Islet precursor cell (in vitro differentiated cells): ENCODE measurements at places on chromosomes 12 and 14.
A peak's percentile ranks its signal among the peaks of the same experiment; 100 is the strongest.

DNA sequence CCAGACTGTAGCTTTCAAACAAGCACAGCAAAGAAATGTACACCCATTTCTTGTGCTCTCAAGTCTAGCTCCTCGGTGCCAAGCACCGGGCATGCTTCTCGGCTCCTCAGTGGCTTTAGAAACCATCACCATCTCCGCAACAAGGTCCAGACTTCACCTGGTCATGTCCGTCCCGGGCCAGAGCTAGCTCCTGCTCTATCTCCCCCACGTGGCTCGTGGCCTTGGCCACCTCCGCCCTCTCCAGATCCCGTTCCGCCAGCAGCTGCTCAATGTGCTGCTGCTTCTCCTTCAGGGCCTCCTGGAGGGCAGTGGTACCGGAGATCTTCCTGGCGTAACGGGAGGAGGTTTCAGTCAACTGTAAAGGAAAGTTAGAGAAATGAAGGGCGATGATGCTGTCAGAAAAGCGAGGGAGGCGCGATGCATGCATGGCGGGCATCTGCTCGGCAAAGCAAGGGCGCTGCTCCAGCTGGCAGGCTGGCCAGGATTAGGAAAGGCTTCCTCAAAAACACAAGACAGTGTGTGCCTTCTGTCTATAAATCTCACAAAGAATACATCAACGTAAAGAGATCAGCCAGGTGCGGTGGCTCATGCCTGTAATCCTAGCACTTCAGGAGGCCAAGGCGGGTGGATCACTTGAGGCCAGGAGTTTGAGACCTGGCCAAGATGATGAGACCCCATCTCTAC is 67.4 kb downstream of the CLIP1 start:
- DNase-seq = no peak

GRCh38 chr14:100362311-100362927 is 39.3 kb downstream of the SLC25A47 start:
- DNase-seq = no peak

- DNase-seq = no peak
These were observed 323.9 kb upstream of the DIO2 start for GRCh38 chr14:80535171-80535570.

DNA sequence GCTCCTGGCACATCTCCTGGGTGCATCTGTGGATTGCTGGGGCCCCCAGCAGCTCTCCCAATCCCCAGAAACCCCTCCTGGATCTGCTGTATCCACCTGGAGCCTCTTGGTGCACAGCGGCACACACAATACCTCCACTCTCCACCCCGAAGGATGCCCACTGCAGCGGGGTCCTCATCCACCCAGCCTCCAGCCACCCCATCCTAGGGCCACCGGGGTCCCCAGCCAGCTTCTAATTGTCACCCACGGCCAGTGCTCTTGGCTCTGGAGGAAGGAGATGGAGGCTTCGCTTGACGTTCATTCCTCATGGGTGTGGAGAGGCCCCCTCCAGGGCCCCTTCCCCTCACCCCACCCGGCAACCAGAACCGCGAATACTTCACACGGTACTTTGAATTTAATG is 31.6 kb upstream of the TMEM179 start:
- DNase-seq = no peak

DNA sequence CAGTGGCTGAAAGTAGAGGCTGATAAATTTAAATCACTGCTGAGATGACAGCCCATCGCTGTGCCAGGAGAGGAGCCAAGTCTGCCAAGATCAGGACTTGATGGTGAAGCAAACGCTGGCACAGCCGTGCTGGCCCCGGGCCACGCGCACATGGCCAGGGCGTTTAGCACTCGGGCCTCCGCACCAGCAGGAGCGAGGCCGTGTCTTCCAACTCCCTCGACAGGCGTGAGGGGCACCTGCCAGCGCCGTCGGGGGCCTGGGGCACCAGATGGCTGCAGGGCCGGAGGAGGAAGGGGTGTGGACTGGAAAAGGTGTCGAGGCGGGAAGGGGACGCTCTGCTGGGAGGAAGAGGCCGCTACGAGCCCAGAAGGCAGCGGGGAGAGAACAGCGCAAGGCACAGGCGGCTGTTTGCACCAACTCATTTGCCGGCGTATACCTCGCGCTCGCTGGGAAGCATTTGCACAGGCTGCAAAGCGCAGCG is 29.5 kb downstream of the RIMBP2 start:
- DNase-seq = no peak

DNA sequence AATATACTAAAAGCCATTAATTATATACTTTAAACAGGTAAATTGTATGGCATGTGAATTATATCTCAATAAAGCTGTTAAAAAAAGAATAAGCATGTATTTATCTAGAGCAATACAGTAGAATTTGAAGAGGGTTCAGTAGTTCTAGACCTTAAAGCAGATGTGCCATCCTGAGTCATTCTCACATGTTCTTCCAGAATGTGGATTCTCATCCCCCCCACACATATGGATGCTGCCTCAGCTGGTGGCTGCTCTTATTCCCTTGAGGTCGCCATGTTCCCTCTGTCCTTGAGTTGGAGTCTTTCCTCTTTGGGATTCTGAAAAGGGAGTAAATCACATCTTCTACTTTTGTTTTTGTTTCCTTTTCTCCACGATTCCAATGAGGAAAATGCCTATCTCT is 321.3 kb downstream of the AEBP2 start:
- DNase-seq = no peak

DNA sequence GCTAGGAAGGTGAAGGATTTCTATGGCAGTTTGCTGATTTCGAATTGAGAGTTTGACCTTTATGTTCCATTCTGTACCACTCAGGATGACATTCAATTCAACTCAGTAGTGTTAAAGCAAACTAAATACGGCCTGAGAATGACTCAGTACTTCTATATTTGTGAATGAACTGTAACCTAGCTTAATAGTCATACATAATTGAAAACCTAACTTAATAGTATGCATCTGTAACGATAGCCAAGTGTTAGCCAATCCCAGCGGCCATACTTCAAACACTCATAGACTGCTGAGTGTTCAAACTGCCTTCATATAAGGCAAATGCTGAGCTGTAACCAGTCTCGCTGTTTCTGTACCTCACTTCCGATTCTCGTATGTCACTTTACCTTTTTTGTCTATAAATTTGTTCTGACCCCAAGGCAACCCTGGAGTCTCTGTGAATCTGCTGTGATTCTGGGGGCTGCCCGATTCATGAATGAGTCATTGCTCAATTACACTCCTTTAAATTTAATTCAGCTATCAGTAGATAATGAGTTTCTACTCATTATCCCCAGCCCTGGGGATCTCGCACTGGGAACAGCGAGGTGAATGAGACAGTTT is 98.5 kb upstream of the SLC24A4 start:
- DNase-seq = no peak

GRCh38 chr12:7271893-7272514 is 31.9 kb upstream of the ACSM4 start:
- no peak for DNase-seq

GRCh38 chr12:7012024-7012607 is 6.2 kb downstream of the LPCAT3 start:
- DNase-seq = no peak

- DNase-seq = peak; percentile 64
These were observed 588.2 kb downstream of the NRXN3 start for GRCh38 chr14:78758333-78758732.

- peak; percentile 38 for DNase-seq
These were observed 211.8 kb downstream of the FOXN3 start for GRCh38 chr14:89205137-89205740.

GRCh38 chr14:103892247-103892646 is 36.0 kb upstream of the TDRD9 start:
- DNase-seq = peak; percentile 44

- DNase-seq = no peak
These were observed 24.1 kb upstream of the RPS6KA5 start for GRCh38 chr14:91084516-91084915.

DNA sequence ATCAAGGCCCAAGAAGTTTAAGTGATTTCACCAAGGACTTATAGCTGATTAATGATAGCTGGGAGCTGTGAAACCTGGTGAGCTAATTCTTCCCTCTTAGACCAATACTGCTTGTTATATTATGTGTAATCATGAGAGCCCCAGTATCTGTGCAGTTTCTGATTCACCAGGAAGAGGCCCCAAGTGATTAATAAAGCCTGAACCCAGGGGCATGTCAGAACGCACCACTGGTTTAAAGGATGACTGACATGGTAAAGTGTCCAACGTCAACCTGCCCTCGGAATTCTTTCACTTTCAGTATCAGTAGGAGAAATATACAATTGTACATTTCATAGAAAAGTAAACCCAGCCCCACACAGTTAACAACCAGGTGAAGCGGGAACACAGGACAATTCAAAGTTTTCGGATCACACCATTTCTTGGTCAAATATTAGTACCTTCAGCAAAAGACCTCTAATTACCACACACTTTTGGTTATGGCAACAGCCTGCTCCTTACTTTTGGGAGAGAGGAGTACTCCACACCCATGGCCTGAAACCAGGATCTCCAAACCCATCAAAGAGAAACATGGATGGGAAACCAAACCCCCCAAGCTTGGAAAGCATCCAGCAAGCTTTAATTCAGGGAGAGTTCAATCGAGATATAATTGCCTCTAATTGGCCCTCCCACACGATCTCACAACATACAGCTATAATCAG is 28.5 kb downstream of the TMCC3 start:
- DNase-seq = no peak

DNA sequence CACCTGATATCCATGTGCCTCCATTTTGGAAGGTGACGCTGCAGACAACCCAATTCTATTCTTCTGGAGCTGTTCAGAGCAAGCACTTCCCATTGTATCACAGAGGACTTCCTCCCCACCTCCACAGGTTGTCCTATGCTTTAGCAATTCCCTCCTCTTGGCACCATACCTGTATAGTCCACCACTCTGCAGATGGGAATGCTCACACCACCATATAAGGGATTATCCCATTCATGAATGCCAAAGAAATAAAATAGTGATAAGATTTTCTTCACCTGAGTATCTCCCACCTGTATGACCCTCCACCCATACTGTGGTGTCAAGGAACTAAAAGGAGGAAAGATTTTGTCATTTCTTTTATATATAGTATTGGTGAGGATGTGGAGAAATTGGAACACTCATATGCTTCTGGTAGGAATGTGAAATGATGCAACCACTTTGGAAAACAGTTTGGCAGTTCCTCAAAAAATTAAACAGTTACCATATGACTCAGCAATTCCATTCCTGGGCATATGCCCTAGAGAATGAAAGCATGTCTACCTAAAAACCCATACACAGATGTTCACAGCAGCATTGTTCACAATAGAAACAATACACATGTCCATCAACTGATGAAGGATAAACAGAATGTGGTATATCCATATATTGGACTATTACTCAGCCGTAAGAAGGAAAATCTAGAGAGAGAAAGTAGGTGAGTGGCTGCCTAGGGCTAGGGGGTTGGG is 75.2 kb downstream of the FIGNL2 start:
- no peak for DNase-seq

DNA sequence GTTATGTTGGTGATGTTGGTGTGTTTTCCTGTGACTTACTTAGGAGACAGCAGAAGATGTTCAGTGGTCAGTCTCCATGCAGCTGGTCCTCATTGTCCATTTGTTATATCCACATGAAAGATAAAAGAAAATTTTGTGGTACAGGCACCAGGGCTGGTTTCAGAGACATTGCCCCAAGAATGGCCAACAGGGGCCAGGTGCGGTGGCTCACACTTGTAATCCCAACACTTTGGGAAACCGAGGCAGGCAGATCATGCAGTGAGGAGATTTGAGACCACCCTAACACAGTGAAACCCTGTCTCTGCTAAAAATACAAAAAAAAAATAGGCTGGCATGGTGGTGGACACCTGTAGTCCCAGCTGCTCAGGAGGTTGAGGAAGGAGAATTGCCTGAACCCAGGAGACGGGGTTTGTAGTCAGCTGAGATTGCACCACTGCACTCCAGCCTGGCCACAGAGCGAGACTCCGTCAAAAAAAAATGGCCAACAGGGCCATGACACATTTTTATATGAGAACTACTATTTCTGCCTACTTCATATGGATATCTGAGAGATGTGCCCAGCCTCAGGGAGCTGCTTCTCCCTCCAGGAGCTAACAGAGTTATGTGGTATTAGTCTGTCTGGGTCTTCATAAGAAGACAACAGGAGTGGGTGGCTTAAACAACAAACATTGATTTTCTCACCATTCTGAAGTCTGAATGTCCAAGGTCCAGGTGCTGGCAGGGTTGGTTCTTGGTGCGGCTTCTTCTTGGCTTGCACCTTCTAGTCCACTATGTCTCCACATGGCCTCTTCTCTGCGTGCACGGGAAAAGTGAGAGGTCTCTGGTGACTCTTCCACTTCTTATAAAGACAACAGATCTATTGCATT is 821.7 kb downstream of the TMEM121 start:
- DNase-seq = peak; percentile 52

DNA sequence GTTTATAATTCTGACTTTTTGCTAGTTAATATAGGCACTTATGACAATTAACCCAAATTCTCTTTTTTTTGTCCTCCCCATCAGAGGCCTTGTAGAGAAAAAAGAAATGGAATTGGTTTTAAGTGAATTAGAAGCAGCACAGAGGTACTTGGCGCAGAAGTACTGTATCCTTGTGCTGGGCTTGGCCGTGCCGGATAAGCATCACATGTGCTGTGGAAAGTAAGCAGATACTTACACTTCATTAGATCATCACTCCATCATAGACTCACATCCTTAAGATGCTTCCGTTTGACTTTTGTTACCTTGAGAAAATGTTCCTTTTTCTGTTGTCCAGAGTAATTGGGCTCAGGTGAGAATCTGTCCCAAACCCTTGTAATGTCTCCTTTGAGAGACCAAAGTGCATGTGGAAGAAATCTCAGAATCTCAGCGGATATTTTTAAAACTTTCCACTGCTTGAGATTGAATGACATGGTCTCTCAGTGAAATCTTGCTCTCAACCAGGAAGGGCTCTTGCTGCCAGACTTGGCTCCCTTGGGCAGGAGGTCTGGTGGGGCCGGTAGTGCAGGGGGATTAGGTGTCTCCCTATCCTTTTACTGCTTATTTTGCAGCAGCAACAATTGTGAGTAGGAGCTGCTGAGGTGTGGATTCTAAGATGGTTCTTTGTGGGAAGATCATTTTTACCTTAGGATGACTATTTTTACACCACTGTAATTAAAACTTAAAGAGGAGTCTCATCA is 24.8 kb downstream of the PPP1R36 start:
- DNase-seq = no peak

DNA sequence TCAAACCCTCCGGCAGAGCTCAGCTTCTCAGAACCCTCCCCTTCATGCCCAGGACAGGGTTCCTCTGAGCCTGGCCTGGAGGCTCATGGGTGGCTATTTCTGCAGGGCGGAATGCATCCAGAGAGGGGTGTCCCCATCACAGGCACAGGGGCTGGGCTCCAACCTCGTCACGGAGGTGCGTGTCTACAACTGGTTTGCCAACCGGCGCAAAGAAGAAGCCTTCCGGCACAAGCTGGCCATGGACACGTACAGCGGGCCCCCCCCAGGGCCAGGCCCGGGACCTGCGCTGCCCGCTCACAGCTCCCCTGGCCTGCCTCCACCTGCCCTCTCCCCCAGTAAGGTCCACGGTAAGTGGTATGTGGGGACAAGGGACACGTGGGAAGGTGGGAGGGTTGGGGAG is 15.7 kb downstream of the HNF1A start:
- peak; percentile 50 for DNase-seq

DNA sequence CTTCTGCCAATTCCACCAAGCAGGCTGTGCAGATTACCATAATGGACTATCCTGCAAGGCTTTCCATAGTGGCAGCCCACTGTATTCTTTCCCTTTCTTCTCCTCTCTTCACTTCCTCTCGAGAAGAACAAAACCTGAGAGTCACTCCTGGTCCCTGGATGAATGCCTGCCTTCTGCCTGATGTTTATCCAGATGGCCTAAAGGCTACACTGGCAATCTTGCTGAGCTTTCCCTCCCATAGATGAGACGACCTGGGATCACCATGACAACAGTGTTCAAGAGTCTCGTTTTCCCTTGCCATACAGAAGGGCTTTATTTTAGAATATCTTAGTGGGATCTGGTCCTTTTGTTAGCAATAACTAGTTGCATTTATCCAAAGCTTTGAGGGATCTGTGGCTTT is 142.3 kb downstream of the RTN1 start:
- DNase-seq = no peak
